CD8-positive, alpha-beta memory T cell (primary cell): ENCODE measurements at places on chromosomes 4 and X. TPM values are rescaled to one million over a fixed set of nuclear protein-coding genes. Genes with fewer than 3 reads are reported as not detected.

GRCh38 chrX:133868682-133869081 lies 116.7 kb downstream of the GPC3 start:
- DNase-seq = no peak

DNA sequence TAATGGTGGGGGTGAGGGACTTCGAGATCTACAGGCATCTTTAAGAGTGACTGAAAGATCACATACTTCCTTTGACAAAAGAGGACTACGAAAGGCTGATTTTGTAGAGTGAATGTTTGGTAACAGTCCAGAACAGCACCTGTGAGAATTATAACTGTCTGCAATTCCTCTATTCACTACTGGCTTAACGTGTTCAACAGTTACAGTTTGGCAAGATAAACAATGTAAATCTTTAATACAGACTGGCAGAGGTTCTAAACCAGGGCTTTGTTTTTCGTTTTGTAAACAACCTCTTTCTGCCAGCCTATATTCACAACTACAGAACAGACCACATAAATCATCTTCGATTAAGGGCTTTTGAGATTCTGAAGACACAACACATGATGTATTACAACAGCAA lies 66.9 kb downstream of the NCAPG start:
- no peak for DNase-seq

DNA sequence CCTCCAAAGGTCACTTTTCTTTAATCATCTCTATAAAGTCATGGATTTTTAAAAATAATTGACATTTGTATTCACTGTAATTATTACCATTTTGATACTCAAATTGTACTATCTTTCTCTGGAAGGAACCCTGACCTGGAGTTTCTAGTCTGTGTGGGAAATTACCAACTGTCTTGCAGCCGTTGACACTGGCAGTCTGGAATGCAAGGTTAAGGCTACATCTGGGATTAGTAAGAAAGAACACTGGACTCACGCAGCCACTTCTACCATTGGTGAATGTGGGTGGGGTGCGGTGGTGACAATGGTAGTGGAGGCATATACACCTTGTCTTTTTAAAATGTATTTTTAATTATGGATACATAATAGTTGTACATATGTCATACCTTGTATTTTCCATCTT lies 40.9 kb downstream of the EGF start:
- DNase-seq = no peak

The TMEM31 gene
- not detected for total RNA-seq

DNA sequence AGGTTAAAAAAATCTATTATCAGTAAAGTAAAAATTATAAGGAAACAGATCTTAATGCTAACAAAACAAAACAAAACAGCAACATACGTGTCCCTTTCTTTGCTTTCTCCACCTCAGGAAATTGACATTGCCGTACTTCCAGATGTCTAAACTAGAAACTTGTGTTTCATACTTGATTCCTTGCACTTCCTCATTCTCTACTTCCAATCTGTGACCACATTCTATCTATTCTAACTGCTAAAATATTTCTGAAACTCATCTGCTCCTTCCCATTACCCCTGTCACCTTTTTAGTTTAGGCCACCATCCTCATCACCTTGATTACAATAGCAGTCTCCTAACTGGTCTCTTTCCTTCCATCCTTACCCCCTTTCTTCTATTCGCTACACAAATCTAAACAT lies 22.5 kb upstream of the RPA4 start:
- DNase-seq = no peak

The PASD1 gene
- total RNA-seq = not detected

- no peak for DNase-seq
These were observed 9.3 kb upstream of the ALG13 start for GRCh38 chrX:111671668-111672067.

GRCh38 chrX:98717970-98718369 lies 1692.1 kb downstream of the PCDH19 start:
- DNase-seq = no peak
